Right cardiac atrium (tissue), 5 donors: ENCODE measurements at places on chromosomes 16 and 17. TPM values are rescaled to one million over a fixed set of nuclear protein-coding genes. Genes with fewer than 3 reads are reported as not detected.

CBFB gene
- total RNA-seq = 26.5 TPM

MAP2K4 gene
- 34.0 TPM for total RNA-seq

DNA sequence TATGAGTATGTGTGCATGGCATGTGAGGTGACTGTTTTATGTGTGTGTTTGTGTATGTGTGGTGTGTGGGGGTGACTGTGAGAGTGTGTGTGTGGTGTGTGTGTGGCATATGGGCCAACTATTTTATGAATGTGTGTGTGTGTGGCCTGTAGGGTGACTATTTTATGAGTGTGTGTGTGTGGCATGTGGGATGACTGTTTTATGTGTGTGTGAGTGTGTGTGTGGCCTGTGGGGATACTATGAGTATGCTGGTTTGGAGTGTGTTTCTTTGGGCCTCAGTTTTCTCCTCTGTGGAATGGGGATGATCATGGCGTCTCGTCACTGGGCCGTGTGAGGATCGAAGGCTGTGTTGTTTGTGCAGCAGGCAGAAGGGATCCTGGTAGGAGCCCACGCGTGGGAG is 152.1 kb upstream of the PLCG2 start:
- no peak for DNase-seq

- no peak for DNase-seq
These were observed 2.0 kb upstream of the KRTAP16-1 start for GRCh38 chr17:41311111-41311510.

DNA sequence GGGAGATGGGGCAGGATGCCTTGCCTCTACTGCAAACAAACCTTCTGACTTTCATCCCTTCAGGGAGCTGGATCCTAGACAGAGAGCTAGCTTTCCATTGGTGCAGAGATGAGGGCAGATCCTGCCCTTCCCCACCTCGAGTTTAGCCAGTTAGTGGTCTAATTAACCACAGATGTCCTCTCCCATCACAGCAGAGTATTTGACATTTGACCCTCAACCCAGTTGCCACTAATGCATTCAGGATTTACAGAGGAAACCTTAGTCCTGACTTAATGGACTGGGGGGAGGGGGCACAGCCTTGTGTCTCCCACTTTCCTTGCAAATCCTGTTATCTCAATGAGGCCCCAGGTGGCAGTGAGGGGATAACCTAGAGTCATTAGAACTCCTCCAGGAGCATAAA is 10.2 kb downstream of the PIP4K2B start:
- no peak for DNase-seq

- no peak for DNase-seq
These were observed 14.0 kb downstream of the HERPUD1 start for GRCh38 chr16:56945847-56946527.
